ENCODE measurements at places on chromosomes 2 and 18.
A peak's percentile ranks its signal among the peaks of the same experiment; 100 is the strongest.

DNA sequence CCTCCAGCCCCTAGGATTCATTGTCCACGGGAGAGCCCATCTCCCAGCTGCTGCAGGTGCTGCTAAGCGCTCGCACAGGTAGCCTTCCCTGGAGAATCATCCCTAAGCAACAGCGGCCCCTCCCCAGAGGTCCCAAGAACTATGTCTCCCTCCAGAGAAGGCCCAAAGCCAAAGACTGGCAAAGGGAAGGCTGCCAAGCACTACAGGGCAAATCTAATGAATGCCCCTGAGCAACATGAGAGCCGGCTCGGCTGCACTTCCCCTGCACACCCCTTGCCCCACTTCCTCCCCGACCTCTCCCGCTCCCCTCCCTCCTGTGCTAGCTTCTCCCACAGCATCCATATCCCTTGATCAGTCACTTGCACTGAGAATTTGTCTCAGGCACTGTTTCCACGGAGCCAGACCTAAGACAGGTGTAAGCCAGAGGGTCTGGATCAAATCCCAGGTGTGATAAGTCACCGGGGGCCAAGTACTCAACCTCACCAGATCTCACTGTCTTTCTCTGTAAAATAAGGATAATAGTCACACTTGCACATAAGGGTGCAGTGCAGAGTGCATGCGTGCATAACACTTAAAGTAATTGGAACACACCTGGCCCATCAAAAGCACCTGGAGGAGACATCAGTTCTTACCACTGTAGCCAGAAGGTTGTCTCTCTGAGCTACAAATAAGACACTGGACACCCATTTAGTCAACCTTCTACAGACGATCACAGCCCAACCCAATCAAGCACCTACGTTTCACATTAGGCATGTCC is 20.1 kb upstream of the COL6A3 start:
- no peak for DNase-seq

DNA sequence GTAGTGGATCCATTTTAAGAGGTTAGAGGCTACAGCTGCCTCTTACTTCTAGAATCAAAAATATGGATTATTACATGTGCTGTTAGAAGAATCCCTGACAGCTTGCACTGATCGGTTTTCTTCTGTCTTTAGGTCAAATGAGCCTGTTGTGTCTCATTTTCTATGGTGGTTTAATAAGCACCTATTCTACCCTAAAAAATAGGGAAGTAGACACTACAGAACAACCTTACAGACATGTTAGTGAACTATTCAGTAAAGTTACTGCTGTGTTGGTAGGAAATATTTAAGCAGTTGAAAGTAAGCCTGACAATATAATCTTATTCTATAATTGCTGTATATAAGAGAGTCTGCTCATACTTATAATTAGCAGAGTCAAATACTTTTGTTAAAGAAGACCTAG is 168.5 kb upstream of the NOSTRIN start:
- no peak for DNase-seq

- DNase-seq, result no peak
Observed at GRCh38 chr2:217774232-217774631, 228.6 kb downstream of the TNS1 start.

- peak; percentile 78 for DNase-seq
Observed at GRCh38 chr18:23131693-23132319, 3.5 kb upstream of the CABLES1 start.

DNA sequence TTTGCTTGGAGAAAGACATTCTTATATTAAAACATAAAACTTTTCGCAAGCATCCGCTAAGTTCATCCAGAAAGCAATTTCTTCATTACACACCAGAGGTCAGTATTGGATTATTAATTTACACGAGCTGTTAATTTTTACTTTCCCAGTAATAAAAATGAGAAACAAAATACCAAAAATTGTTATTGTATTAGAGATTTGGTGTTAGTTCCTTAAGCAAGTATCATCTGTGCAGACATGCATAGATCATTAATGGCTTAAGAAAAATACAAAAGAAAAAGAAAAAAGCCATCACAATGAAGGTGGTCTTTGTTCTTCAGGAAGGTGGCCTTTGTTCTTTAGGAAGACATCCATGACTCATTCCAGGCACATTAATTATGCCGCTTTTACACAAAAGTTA is 53.6 kb upstream of the HNMT start:
- DNase-seq, result peak; percentile 49

- DNase-seq, result peak; percentile 78
Observed at GRCh38 chr18:111306-112014, 46.9 kb upstream of the USP14 start.

- DNase-seq, result no peak
Observed at GRCh38 chr18:13219593-13220159, 1.1 kb downstream of the LDLRAD4 start.

GRCh38 chr18:47912794-47913585 is 17.5 kb downstream of the SMAD2 start:
- no peak for DNase-seq

GRCh38 chr2:71940695-71941094 is 207.0 kb downstream of the CYP26B1 start:
- DNase-seq, result no peak

GRCh38 chr2:45382744-45383143 is 228.3 kb downstream of the SRBD1 start:
- no peak for DNase-seq

GRCh38 chr2:102449370-102449974 is 23.6 kb upstream of the SLC9A4 start:
- peak; percentile 50 for DNase-seq

DNA sequence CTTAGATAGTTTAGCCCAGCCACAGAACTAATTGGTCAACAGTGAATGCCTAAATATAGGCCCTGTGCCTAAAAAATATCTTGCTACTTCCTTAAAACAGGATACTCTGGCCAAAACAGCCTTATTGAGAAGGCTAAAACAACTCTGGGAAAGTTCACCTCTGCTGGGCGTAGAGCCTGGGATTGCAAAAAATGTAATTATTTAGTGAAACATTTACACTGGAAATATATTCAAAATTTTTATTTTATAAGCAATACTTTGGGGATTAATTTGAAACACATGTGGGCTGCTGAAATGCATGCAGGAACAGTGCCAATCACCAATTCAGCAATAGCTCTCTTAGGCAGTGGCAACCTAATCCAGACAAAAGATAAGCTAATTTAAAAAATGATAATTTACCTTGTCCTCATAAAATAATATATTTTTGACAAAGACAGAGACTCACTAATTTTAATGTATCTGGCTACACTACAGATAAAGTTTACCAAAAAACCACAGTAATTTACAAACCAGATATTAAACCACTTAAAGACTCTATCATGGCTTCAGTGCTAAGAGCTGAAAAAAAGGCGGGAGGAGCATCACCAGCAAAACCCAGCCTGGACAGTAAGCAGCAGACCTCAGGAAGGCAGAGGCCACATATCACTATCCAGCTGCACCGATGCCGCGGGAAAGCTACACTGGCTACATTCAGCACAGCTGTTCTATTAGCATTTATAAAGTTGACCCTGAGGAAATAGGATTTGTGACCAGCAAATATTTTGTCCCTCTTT is 18.5 kb downstream of the TRAK2 start:
- no peak for DNase-seq

DNA sequence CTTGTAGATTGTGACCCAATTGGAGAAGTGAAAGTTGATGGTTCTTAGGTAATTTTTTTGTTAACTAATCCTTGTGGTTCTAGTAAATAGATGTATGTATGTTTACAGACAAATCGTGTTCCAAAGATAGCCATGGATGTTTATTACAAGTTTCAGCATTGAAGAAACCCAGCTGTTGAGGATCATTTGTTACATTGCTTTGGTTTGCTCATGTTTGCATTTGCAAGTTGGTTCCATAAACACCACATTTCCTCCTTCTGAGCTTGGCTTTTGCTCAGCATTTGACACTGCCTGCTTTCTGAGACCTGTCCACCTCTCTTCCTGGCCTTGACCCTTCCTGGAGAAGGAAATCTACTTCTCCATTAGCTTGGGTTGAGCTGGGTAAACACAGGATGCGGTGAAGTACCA is 1.8 kb upstream of the CCDC68 start:
- DNase-seq, result no peak

GRCh38 chr18:11183637-11184036 is 34.3 kb upstream of the PIEZO2 start:
- no peak for DNase-seq

DNA sequence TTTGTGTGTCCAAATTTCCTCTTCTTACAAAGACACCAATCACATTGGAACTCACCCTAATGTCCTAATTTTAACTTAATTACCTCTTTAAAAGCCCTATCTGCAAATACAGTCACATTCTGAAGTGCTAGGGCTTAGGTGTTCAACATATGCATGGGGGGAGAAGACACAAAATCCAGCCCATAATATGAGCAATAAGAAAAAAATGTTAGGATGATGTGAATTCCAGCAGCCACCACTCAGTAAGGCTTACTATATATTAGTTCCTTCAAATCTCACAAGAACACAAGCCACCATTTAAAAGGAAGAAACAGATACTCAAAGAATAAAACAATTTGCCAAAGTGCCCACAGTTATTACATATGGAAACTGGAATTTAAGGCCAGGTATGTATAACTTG is 285.7 kb downstream of the EPHA4 start:
- DNase-seq, result no peak

DNA sequence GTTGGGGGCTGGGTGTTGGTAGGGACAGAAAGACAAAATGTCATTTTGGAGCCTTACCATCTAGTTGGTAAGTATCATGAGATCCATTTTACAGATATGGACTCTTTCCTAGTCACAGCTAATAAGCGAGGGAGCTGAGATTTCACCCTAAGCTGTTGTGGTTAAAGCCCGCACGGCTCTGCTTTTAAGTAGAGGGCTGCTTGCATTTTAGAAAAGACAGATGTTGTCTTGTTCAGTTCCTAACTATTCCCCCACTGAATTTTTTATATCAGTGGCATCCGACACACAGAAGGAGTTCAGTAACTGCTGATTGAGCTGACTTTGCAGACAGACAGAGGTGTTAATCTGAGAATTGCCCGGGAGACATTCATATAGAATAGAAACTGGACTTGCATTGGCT is 3.7 kb downstream of the QPCT start:
- DNase-seq, result peak; percentile 87

- no peak for DNase-seq
Observed at GRCh38 chr2:176960736-176961520, 251.7 kb upstream of the HNRNPA3 start.

DNA sequence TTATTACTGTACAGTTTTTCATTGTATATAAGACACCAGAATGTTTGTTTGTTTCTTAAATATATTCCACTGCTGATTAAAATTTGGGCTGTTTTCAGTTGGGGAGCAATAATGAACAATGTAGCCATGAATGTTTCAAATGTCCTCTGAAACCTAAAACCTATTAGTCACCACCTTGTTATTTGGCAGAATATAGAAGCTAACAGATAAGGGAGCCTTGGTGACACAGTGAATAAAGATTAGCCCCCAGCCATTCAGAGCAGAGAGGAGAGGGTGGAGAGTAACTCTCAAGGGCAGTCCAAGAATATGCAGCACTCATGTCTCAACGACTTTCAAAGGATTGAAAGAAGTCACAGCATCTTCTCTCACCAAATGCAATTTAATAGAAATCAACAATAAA is 43.1 kb upstream of the ATP8B1 start:
- no peak for DNase-seq

DNA sequence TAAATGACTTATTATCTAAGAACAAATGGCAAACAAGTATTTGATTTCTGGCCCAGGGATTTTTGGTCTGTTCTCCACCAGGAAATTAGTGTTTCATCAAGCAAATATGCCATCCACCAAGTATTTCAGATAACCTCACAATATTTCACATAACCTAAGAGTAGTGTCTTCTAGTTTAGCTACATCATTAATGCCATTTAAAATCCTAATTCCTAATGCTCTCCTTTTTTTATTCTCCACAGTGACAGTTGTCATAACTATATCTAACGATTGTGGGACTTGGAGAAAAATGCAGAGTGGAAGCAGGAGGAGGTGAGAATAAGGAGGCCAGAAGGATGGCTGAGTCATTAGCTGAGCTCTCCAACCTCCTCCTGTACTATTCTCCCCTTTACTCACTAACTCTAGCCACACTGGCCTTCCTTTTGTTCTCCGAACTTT is 58.5 kb upstream of the CTLA4 start:
- DNase-seq, result no peak
